Activated CD4-positive, alpha-beta memory T cell treated with anti-CD3 and anti-CD28 coated beads for 36 hours (primary cell): ENCODE measurements at places on chromosomes 13 and 19. TPM values are rescaled to one million over a fixed set of nuclear protein-coding genes. Genes with fewer than 3 reads are reported as not detected.

GRCh38 chr13:106916329-106916976 lies 348.5 kb upstream of the ARGLU1 start:
- no peak for DNase-seq

The KANK2 gene
- total RNA-seq: 2.0 TPM

DNA sequence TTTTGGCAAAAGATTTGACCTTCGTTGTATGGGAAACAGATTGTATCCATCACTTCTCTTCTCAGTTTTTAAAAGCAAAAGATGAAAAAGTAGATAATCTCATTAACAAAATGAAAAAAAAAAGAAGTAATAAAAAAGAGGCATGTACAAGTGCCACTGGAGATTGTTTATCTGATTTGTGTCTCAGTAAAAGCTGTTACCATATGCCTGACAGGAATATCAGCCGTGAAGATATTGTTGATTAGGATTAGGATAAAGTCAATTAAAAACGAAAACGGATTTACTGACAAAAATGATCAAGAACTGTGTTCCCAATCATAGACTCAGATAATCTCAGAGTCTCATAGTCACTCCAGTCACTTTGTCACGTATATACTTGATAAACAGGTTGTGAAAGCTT lies 842.1 kb upstream of the SLC10A2 start:
- DNase-seq: no peak

- no peak for DNase-seq
Observed at GRCh38 chr13:65188721-65189120, 2041.4 kb downstream of the PCDH9 start.

- DNase-seq: no peak
Observed at GRCh38 chr13:27005976-27006518, 165.6 kb downstream of the USP12 start.

DNA sequence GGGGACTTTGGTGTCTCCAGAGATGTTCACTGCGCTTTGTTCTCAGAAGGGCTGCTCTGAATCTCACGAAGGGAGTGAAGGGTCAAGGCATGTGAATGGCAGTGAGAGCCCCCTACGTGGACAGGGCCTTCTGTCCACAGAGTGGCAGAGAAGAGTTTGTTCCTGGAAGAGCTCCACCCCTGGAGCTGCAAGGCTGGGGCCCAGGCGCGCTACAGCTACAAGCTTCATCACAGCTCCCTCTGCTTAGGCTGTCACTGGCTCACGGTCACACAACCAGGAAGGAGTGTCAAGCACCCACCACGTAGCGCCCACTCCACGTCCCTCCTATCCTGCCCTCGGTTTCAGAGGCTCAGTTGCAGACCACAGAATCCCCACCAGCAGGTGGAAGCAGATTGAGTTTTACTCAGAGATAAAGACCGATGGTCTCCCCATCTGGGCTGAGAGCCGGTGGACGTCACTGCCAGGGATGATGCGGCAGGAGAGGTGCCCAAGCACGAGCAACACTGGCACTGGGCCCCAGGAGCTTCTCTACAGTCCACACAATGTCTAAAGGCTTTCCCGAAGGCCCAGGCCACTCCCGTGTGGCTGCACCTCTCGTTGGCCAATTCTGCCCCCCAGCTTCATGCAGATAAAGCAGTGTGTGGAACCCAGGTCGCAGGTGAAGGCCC lies 23.0 kb upstream of the TFDP1 start:
- DNase-seq: no peak

The FGF9 gene
- total RNA-seq: 0.07 TPM

DNA sequence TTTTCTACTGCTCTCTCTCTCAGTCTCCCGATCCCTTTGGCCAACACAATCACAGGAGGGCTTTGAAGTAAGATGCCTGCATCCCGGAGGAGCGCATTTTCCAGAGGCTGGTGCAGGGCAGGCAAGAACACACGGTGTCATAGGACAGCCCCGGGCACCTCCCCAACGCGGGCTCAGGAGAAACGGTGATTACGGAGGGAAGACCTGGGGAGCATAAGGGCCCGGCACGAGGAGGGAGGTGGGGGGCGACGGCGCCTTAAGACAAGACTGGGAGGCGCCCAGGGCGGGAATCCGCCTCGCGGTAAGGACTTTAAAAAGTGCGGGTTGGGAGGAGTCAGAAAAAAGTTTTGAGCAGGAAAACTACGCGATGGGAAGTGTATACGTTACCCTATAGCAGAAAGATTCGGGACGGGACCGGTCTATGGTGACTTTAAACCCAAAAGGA lies 18.7 kb upstream of the ZNF888 start:
- peak; percentile 38 for DNase-seq

The HS6ST3 gene
- not detected for total RNA-seq

The KLK13 gene
- not detected for total RNA-seq

- no peak for DNase-seq
Observed at GRCh38 chr13:92173254-92173653, 774.8 kb downstream of the GPC5 start.

DNA sequence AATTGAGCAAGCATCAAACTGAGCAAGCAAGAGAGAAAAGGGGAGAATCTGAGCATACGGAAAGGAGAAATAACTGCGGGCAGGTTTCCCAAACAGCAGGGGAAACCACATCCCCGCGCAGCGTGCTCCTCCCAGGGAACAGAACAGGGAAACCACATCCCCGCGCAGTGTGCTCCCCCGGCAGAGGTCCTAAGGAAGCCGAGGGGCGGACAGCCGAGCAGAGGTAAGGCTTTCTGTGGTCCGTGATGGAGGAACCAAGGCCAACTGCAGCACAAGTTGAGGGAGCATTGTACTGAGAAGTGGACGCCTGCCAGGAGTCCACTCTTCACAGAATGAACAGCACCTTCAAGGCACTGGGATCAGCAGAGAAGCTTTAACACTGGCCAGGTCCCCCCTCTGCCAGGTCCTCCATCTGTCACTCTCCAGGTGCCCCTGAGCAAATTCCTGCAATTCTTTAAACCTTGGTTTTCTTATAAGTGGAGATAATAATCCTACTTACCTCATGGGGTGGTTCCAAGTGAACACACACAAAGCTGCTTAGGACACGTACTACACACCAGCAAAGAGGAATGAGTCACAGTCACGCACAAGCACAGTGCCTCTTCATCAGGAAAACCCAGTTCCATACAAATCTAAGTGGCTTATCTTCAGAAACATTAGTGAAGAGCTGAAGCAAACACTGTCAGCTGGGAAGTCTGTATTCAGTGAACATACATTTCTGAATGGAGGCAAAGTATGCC lies 23.0 kb upstream of the LAMP1 start:
- DNase-seq: no peak
